Endothelial cell of umbilical vein (primary cell): ENCODE measurements at places on chromosomes 6 and 20.

DNA sequence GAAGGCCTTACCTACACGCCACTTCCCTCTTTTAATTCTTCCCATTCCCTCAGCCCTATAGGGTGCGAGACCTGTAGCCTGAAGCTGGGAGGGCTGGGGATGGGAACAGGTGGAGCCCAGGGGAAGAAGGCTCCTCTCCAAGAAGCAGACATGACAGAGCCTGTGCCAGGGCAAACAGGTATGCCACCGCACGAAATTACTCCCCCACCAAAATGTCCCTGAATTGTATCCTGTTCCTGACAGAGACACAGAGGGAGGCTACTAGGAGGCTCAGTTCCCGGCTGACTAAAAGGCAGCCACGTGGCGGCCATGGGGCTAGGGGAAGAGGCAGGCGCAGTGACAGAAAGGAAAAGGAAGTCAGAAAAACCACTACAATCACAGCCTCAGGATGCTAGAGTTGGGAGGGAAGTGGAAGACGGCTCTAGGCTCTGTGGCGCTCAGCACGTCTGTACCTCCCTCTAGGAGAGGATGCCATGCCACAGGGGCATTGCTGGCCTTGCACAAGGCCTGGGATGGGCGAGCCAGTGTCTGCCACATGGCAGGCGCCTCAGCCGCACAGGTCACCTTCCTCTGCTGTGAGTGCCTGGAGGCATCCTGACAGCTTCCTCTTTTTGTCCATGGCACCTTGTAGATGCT is 27.7 kb downstream of the TFEB start:
- DNase-seq = no peak

- no peak for DNase-seq
Measured at GRCh38 chr6:97052152-97052787, 127.7 kb downstream of the KLHL32 start.

GRCh38 chr6:169975286-169975685 is 223.9 kb downstream of the ERMARD start:
- DNase-seq = no peak

DNA sequence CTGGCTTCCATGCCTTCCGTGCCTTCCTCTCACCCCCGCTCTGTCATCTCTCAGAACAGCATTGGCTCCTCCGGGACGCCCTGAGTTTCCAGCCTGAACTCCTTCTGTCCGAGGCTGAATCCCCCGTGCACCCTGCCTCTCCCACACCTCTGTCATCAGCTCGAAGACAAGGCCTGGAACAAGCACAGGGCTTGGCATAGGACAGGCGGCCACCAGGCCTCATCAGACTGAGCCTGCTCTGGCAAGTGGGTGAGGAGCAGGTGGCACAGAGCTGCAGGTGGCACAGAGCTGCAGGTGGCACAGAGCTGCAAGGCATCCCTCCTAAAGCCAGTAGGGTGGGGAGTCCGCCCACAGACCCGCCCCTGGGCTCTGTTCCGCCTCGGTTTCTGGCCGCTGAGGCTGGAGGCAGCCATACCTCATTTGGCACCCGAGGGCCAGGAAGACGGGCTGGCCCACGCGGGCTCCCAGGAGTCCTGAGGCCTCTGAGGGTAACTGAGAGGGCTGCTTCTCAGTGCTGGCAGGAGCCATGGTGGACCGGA is 60.2 kb downstream of the EZR start:
- no peak for DNase-seq
